ENCODE measurements at places on chromosomes 5 and 9.

- DNase-seq, result no peak
Measured at GRCh38 chr5:69519285-69519684, 26.7 kb downstream of the OCLN start.

GRCh38 chr5:157343842-157344790 is 78.2 kb downstream of the CYFIP2 start:
- DNase-seq, result no peak

DNA sequence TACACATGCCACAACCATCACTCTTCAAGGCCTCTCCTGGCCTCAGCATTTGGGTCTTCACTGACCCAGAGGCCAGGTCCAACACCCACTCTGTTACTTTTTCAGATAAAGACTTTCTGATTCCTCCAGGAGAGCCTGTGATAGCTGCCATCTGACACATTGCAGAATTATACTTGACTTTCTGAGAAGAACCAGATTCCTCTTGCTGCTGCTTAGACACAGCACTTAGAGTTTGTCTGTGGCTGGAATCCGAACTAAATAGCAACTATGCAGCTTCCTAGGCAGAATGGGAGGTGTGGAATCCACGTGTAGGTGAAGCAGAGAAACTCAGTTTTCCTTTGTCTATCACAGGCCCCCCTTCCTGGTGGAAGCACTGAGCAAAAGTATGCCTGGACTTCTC is 344.7 kb upstream of the SLC30A5 start:
- DNase-seq, result no peak

- DNase-seq, result no peak
Measured at GRCh38 chr5:138568061-138568824, 7.0 kb downstream of the HSPA9 start.

- DNase-seq, result no peak
Measured at GRCh38 chr5:119339965-119340364, 15.9 kb upstream of the TNFAIP8 start.

DNA sequence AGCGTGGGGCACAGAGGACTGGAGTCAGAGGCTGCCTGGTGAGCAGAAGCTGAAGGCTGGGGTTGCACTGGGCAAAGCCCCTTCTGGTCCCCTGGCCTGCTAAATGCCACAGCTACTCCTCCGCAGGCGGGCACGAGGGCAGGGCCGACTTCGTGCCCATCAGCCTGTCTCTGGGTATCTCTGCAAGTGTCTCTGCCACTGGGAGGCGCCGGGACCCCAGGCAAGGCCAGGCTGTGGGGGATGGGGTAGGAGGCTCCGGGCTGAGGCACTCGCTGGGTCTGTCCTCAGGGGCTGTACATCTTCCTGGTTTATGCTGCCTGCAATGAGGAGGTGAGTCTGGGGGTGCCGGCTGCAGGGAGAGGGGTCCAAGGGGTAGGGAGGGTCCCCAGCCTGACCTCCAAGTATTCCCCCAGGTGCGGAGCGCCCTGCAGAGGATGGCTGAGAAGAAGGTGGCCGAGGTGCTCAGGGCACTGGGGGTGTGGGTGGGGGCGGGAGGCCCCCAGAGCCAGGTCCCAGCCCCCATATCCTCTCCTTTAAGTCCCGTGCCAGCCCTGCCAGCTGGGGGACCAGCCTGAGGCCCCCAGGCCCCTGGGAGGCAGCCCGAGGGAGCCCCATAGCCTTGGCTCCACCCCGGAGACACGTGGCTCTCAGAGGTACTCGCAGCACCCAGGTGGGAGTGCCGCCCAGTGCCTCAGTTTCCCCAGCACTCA is 25.1 kb downstream of the ADGRD2 start:
- peak; percentile 57 for DNase-seq

DNA sequence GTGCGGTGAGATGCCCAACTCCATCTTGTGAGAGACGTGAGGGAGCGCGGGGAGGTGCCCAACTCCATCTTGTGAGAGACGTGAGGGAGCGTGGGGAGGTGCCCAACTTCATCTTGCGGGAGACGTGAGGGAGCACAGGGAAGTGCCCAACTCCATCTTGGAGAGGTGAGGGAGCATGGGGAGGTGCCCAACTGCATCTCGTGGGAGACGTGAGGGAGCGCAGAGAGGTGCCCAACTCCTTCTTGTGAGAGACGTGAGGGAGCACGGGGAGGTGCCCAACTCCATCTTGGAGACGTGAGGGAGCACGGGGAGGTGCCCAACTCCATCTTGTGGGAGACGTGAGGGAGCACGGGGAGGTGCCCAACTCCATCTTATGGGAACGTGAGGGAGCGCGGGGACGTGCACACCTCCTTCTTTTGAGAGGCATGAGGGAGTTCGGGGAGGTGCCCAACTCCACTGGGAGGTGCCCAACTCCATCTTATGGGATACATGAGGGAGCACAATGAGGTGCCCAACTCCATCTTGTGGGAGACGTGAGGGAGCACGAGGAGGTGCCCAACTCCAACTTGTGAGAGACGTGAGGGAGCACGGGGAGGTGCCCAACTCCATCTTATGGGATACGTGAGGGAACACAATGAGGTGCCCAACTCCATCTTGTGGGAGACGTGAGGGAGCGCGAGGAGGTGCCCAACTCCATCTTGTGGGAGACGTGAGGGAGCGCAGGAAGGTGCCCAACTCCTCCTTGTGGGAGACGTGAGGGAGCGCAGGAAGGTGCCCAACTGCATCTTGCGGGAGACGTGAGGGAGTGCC is 235.4 kb downstream of the CACNA1B start:
- DNase-seq, result peak; percentile 19
